ENCODE measurements at places on chromosomes 12 and 14. TPM values are rescaled to one million over a fixed set of nuclear protein-coding genes. Genes with fewer than 3 reads are reported as not detected.

- H3K4me3 ChIP-seq: no peak overlapping the region
- no peaks in the 10 kb centered on the region for H3K4me1 ChIP-seq
- H3K36me3 ChIP-seq: no peaks in the 10 kb centered on the region
- no peaks in the 10 kb centered on the region for H3K27me3 ChIP-seq
- no peak overlapping the region for H3K27ac ChIP-seq
Observed at GRCh38 chr14:36279306-36280190, 40.9 kb downstream of the MBIP start.

Gene HOXC10
- total RNA-seq: 7.6 TPM

DNA sequence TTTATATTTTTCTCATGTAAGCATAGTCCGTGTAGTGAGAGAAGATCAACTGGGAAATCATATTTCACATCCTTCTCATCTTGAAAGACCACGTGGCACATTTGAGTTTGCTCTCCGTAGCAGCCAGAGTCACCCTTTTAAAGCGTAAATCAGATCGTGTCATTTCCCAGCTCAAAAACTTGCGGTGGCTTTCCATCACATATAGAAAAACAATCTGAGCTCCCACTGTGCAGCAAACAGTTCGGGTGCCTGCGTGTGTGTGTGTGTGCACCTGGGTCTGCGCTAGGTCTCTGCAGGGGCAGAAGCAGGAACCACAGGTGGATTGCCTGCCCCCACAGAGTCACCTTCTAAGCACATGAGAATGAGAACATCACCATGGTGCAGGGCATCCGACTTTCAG, 338.2 kb downstream of the TRHDE start:
- H3K36me3 ChIP-seq: no peaks in the 10 kb centered on the region
- no peak overlapping the region for H3K4me3 ChIP-seq
- no peaks in the 10 kb centered on the region for H3K27me3 ChIP-seq
- no peaks in the 10 kb centered on the region for H3K4me1 ChIP-seq
- H3K27ac ChIP-seq: no peak overlapping the region
- DNase-seq: no peak

- no peak overlapping the region for H3K4me3 ChIP-seq
- peaks cover 15% of the 10 kb centered on the region for H3K4me1 ChIP-seq
- DNase-seq: peak; percentile 57
- peak overlapping the region; percentile 55 for H3K27ac ChIP-seq
Observed at GRCh38 chr12:46959502-46959901, 119.9 kb upstream of the PCED1B start.

- H3K4me1 ChIP-seq: peaks cover 13% of the 10 kb centered on the region
- H3K36me3 ChIP-seq: peaks cover 30% of the 10 kb centered on the region
- H3K27ac ChIP-seq: peak overlapping the region; percentile 99
- H3K4me3 ChIP-seq: peak overlapping the region; percentile 74
- H3K27me3 ChIP-seq: no peaks in the 10 kb centered on the region
- peak; percentile 85 for DNase-seq
Observed at GRCh38 chr14:49621114-49621881, 699 bp downstream of the MGAT2 start.

Gene TCL1B
- not detected for total RNA-seq

- H3K4me3 ChIP-seq: no peak overlapping the region
- peak; percentile 77 for DNase-seq
- H3K36me3 ChIP-seq: no peaks in the 10 kb centered on the region
Observed at GRCh38 chr12:15996254-15996653, 85.1 kb downstream of the DERA start.

DNA sequence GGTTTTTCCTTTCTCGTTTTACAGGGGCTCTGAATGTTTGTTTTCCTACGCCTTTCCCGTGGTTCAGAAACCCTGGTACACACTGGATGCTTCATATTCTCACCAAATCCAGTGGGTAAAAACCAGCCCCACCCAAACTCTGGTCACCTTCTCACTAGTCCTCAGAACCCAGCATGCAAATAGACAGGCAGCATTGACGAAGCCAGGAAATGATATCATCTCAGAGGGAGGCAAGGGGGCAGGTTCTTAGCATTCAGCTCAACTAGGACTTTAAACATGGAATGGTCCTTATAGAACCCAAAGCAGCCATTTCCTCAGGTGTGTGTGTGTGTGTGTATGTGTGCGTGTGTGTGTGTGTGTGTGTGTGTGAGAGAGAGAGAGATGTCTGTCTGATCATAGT, 142.0 kb downstream of the KCNK10 start:
- H3K27me3 ChIP-seq: no peaks in the 10 kb centered on the region
- H3K27ac ChIP-seq: no peak overlapping the region
- no peaks in the 10 kb centered on the region for H3K36me3 ChIP-seq

DNA sequence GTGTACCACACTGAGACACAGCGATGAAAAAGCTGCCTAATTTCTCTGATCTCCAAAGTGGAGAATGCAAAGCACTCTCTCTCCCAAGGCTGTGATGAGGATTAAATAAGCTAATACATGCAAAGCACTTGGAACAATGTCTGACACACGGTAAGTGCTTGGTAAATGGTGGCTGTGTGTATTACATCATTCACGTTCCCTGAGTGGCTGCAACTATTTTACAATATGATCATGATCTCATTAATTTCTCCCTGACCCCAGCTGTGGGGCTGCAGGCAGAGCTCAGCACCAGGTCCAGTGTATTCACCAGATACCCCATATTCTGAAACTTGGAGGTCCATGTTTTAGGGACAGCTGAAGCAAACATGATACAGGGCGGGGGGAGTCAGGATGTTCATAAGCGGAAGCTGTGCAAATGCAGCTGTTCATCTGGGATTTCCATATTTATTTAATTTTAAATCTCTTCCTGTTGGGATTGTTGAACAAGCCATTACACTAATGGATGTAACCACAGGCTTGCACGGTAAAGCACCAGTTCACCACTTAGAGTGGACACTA, 106.4 kb downstream of the CCDC60 start:
- no peaks in the 10 kb centered on the region for H3K27me3 ChIP-seq
- H3K4me3 ChIP-seq: no peak overlapping the region
- peak; percentile 17 for DNase-seq
- H3K36me3 ChIP-seq: no peaks in the 10 kb centered on the region
- H3K27ac ChIP-seq: no peak overlapping the region

DNA sequence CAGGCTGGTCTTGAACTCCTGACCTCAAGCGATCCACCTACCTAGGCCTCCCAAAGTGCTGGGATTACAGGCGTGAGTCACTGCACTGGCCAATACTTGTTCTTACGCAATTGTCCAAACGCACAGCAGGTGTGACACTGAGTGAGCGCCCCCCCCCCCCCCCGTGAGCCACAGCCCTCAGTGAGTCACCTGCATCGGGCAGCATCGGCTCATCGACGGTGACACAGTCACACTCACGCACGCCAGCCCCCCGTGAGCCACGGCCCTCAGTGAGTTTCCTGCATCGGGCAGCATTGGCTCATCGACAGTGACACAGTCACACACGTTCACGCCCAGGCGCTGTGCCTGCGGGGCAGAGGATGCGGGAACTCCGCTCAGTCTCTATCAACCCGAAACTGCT, 42.5 kb downstream of the GALNT9 start:
- no peaks in the 10 kb centered on the region for H3K36me3 ChIP-seq
- no peak overlapping the region for H3K4me3 ChIP-seq
- peaks cover 62% of the 10 kb centered on the region for H3K4me1 ChIP-seq
- DNase-seq: no peak
- H3K27ac ChIP-seq: no peak overlapping the region
- peaks cover 36% of the 10 kb centered on the region for H3K27me3 ChIP-seq

Gene TRIP11
- 29.9 TPM for total RNA-seq

DNA sequence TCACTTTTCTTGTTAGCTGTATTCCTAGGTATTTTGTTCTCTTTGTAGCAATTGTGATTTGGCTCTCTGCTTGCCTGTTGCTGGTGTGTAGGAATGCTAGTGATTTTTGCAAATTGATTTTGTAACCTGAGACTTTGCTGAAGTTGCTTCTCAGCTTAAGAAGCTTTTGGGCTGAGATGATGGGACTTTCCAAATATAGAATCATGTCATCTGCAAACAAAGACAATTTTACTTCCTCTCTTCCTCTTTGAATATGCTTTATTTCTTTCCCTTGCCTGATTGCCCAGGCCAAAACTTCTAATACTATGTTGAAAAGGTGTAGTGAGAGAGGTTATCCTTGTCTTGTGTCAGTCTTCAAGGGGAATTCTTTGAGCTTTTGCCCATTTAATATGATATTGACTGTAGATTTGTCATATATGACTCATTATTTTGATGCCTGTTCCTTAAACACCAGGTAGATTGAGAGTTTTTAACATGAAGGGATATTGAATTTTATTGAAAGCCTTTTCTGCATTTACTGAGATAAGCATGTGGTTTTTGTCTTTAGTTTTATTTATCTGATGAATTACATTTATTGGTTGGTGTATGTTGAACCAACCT, 26.7 kb downstream of the CLECL1 start:
- no peaks in the 10 kb centered on the region for H3K27me3 ChIP-seq
- H3K4me3 ChIP-seq: no peak overlapping the region
- H3K27ac ChIP-seq: no peak overlapping the region
- H3K36me3 ChIP-seq: no peaks in the 10 kb centered on the region
- H3K4me1 ChIP-seq: no peaks in the 10 kb centered on the region

DNA sequence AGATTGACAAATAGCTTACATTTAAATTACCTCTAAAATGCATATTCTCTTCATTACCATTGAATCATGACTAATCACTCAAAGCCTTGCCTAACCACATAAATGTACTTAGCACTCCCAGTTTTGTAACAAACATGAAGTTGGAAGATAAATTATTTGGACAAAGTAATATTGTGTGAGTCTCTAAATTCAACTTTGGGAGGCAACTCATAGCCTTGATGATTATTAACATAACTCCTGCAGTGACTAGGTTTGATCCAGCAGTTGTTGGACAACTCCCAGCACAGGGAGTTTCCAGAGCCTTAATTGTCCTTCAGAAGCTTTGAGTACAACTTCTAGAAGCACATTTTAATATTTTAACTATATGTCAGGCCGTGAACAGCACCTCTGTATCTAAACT, 153.4 kb upstream of the PDZRN4 start:
- H3K36me3 ChIP-seq: no peaks in the 10 kb centered on the region
- DNase-seq: peak; percentile 44
- H3K27me3 ChIP-seq: no peaks in the 10 kb centered on the region
- no peaks in the 10 kb centered on the region for H3K4me1 ChIP-seq
- no peak overlapping the region for H3K4me3 ChIP-seq

Gene EML5
- total RNA-seq: 0.93 TPM

- H3K4me3 ChIP-seq: peak overlapping the region; percentile 49
- H3K36me3 ChIP-seq: no peaks in the 10 kb centered on the region
- peaks cover 75% of the 10 kb centered on the region for H3K27me3 ChIP-seq
- peak; percentile 3 for DNase-seq
- peaks cover 29% of the 10 kb centered on the region for H3K4me1 ChIP-seq
- no peak overlapping the region for H3K27ac ChIP-seq
Observed at GRCh38 chr12:57631566-57632072, 1.4 kb downstream of the B4GALNT1 start.

Gene ZNF664
- 28.3 TPM for total RNA-seq

Gene GLIPR1L1
- total RNA-seq: not detected

DNA sequence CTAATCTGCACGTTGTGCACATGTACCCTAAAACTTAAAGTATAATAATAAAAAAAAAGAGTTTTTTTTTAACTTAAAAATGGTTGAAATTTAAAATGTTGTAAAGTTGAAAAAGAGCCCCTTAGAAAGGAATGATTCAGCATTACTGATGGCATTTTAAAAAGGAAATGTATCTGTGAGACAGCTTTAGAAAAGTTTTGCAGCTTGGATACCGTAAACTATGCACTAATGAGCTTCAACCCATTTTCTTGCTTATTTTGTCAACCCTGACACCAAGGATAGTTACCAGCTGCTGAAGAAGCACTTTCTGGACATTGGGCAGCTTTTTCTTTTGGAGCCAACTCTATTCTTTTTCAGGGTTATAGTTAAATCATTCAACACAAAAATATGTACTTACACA, 4.3 kb downstream of the BICD1 start:
- peaks cover 14% of the 10 kb centered on the region for H3K4me1 ChIP-seq
- no peak overlapping the region for H3K4me3 ChIP-seq
- no peaks in the 10 kb centered on the region for H3K36me3 ChIP-seq
- DNase-seq: no peak
- no peaks in the 10 kb centered on the region for H3K27me3 ChIP-seq
- no peak overlapping the region for H3K27ac ChIP-seq
